ENCODE measurements at places on chromosomes 4 and X.

GRCh38 chr4:176529574-176529973 lies 209.8 kb downstream of the SPCS3 start:
- no peak for DNase-seq

DNA sequence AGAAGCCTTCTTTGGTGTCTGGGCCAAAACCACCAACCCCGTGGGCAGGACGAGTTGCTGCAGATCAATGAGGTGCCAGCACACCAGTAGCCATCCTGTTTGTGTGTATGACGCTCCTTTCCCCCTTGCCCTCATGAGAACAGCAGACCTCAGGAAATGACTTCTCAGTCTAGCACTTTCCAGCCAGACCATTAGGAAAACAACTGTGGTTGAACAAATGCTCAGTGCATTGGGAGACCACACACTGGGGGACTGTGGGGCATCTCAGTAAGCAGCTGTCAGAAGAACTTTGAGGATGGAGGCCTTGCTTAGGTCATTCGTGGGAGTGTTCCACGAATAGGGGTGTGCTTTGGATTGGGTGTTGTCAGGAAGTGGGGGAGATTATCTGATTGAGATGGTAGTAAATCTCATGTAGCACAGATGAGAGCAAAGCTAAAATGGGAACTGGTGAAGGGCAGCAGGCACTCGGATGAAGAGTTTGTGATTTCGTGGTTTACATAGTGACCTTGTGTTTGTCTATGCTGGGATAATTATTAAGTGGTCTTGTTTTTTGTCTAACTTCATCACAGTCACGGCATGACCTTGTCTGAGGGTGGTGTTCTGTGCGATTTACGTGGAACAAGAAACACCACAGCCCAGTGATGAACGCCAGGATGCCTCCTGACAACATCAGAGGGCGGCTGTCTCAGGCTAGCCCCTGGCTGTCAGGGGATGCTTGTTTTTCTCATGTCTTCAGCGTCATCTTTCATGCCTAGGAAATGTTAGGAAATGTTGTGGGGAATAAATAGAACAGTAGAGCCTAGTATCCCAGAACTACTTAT lies 70.1 kb downstream of the USP46 start:
- DNase-seq = no peak

GRCh38 chr4:111618908-111619307 lies 526.3 kb upstream of the FAM241A start:
- no peak for DNase-seq

DNA sequence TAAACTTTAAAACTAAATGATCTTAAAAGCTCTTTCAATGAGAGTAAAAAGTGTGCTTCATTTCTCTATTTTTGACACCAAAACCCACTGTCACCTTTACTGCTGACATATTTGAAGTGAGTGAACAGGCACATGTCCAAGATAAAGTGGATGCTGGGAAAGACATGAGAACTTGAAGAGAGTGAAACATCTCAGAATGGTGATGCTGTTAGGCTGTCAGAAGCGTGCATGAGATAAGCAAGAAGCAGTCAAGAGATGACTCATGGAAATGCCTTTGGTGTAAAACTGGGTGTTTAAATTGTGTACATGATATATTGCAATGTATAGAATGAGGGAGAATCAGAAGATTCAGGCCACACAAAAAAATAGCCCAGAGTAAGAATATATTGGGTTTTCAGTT lies 21.8 kb upstream of the GBA3 start:
- no peak for DNase-seq

DNA sequence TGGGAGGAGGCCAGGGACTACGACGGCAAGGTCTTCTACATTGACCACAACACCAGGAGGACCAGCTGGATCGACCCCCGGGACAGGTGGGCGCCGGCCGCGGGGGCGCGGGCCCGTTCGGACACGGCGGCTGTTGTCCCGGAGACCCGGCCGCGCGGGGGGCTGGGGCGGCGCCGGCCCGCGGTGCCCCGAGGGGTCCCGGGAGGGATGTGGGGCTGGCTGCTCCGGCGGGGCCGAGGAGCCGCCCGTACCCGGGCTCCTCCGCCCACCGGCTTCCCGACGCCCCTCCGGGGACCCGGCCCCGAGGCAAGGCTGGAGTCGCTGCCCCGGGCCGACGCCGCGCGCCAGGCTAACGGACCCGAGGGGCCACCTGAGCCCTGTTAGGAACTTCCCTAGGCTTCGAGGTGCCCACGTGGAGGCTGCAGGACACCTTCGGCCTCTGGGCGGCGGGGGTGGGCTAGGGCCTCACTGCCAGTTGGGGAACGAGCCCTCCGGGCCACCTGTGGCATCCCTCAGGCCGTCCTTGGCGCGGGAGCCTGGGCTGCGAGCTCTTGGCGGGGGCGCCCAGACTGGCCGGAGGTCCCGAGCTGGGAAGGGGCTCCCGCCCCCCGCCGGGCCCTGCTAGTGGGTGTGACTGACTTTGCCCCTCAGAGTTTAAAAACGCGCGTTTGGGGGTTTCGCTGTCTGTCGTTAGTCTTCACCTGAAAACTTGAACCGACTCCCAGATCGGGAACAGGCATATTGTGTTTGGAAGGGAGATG lies 660 bp downstream of the WWC2 start:
- DNase-seq = no peak

- no peak for DNase-seq
These were observed 62.4 kb downstream of the TMEM165 start for GRCh38 chr4:55458164-55458563.

GRCh38 chr4:138655985-138656384 lies 359.6 kb upstream of the NOCT start:
- no peak for DNase-seq

DNA sequence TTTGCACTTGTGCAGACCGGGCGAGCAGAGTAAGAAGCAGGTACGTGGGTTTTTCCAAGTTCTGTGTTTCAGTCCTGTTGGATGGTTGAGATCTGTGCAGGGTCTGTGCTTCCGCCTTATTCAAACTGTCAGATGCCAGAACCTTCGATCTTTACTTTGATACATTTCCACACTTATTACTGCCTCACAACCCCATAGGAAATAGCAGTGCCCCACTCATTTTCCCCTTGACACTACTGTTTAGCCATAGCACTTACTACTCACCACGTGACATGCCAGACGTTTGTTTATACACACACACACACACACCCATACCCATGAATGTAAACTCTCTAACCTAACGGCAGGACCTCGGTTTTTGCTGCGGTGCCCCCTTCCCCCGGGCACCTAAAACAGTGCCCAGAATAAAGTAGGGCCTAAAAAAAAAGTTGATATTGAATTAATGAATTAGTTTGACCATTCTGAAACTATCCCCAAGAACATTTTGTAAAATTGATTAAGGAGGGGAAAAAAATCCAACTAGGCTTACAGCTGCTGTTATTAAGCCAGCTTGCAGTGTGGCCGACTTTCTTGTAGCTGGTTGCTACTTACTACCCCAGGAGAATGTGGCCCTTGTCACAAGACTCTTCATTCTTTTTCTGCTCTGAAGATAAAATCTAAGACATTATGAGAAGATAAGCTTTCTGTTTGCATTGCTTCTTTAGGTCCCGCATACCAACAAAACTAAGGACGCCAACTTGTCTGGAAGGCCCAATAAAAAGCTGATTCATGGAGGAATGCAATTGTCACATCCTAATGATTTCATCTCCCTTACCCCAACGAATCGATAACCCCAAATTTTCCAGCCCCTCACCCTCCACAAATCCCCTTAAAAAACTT lies 704 bp upstream of the SEPSECS start:
- DNase-seq = peak; percentile 27

All from HuH-7.5 (cell line).